ENCODE measurements at places on chromosomes 11 and 22.

DNA sequence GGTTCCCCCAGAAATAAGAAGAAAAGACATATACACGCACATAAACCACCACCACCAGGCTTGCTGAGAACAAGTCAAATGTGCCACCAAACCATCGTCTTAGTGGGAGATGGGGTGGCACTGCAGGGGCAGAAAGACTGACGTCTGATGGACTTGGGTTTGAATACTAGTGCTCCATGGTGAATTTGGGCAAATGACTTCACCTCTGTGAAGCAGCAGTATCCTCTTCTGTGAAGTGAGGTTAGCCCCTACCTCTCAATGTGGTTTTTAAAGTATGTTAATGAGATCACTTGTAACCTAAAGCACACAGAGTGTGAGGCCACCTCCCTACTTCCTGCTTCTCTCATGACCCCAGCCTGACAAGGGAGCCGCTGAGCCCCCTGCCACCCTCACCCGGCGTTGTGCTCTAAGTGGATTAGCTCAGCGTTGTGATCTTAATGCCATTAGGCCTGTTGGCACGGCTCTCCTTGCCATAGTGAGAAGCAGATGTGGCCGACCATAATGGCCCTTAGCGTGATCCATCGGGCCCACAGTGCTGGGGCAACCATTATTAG, 14.4 kb downstream of the ZBTB16 start:
- DNase-seq, result no peak

DNA sequence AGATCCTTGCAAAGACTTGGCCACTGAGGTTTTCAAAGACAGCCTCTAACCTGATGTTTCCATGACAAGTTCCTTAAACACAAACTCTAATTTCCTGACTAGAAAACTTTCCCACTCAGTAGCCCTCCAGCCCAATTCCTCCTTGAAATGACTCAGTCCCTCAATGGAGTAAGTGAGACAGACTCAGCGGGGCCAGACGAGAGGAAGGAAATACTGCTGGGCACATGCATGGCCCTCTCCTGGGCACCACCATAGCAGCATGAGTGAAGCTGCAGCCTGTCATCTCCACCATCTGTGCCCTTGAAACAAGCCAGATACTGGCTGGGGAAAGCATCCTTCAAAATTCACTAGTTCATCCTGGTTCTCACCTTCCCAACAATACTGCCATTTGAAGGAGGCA, 76.2 kb upstream of the GDPD4 start:
- DNase-seq, result no peak

GRCh38 chr11:71188886-71189767, 63.2 kb downstream of the SHANK2 start:
- no peak for DNase-seq

DNA sequence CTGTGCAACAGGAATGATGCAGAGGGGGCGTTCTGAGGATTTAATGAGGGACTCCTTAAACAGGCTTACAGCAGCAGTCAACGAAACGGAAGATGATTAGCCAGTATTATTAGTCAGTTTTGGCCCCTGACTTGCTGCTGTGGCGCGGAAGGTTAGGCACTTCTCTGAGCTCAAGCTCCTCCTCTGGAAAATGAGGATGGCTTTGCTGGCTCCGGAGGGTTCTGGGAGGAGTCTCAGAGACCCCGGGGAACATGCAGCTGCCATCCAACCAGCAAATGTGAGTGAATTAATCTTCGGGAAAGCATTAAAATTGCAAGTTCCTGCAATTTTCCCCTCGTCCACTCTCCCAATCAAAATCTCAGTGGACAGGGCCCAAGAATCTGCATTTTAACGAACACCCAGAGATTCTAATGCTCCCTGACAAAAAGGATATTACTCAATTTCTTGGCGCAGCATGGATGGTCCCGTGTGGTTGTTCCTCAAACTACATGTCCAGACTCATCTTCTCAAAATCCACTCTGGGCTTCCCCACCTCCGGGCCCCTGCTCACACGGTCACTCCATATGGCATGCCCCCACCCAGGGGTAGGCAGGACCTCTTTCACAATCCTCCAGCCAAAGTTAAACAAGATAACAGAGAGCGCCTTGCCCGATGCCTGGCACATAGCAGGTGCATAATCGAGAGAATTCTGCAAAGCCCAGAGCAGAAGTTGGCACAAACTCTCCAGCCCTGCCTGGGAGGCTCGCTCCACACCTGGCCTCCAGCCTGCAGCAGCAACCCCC, 6.4 kb downstream of the ELFN2 start:
- DNase-seq, result no peak

GRCh38 chr11:111367411-111368284, 11.4 kb downstream of the POU2AF1 start:
- no peak for DNase-seq

DNA sequence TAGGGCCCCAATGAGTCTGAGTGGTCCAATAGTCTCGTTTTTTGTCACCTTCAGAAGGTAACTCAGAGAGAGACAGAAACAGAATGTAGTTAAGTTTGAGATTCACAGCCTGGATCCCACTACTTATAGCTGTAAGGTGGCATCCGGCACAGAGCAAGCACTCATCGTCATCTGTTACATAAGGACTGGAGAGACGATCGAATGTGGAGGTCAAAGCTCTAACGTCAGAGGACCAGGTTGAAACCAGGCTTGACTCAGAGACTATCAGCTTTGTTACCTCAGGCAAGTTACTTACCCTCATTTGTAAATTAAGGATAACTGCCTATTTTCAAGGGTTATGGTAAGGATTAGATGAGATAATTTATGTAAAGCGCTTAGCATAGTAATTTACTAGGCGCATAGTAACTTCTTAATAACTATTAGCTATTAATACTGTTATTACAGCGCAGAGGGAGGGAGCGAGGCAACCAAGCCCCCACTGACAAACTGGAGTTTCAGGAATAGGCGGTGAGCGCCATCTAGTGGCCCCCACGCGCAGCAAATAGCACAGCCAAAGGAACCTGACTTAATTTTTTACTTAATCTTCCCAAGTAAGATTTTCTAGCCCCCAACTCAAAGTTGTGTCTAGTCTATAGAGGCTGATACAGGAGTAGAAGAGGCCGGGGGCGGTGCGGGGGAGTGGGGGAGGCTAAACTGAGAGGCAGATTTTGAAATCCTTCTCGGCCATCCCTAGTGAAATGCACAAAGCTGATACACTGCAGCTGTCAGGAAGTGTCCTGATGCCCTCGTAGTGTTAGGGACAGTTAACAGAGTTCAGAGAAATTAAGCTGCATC, 29.0 kb upstream of the API5 start:
- no peak for DNase-seq

DNA sequence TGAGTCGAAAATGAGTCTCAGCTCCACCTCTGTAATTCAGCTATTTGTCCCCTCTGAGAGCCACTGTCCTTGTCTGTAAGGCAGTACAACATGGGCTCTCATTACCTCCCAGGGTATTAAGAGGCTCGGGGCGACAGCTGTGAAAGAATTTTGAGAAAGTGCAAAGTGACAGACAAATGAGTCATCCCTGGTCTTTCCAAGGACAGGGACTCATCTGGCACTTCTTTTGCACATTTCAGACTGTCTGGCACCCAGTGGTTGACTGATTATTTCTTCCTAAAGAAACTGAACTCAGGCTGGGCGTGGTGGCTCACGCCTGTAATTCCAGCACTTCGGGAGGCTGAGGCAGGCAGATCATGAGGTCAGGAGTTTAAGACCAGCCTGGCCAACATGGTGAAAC, 62.1 kb upstream of the ARFGAP3 start:
- DNase-seq, result no peak

DNA sequence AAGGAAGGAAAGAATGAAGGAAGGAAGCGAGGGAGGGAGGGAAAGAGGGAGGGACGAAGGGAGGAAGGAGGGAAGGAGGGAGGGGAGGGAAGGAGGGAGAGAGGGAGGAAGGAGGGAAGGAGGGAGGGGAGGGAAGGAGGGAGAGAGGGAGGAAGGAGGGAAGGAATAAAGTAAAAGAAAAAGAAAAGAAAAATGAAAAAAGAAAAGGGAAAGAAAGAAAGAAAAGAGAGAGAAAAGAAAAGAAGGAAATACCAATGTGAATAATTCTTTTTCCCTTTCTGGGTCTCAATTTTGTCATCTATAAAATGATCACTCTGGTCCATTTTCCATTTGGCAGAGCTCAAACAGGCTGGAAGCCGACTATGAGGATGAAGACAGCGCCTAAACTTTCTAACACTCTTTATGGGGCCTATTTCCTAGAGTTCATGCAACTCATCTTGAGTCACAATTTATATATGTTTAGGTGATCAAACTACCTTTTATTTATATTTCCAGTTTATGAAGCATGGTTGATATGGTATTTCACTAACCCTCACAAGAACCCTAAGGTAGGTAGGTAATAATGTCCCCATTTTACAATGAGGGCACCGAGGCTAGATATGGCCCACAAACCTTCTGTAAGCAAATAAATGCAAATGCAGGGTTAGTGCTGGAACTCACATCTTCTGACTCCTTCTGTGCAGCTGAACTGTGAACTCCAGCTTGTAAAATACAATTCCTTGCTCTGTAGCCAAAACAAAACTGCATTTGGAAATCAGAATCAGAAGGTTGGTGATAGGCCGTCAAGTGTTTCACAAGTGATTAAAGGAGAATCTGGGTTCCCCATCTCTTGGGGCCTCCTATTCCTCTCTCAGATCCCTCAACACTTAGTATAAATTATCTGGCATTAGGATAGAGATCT, 434.3 kb downstream of the ETS1 start:
- DNase-seq, result no peak

- no peak for DNase-seq
Measured at GRCh38 chr11:110772863-110773262, 60.6 kb upstream of the ARHGAP20 start.

- DNase-seq, result peak; percentile 71
Measured at GRCh38 chr11:14414470-14415461, 55.8 kb upstream of the RRAS2 start.

DNA sequence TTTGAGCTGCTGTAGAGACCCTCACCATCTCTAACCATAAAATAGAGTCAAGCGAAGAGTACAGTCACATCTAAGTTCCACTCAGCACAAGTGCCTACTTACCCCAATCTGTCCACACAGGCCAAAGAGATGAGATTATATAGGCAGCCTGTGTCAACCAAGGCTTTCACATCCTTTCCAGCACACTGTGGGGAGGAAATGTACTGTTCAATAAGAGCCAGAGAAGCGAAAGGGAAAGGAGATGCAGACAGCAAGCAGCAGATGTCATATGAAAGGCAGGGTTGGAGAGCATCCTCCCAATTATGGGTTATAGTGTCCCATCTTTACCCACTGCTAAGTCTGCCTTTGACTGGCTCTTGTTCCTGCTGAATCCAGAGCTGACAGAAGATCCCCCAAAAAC, 16.4 kb downstream of the NRIP3 start:
- no peak for DNase-seq

GRCh38 chr22:40673017-40673416, 6.3 kb upstream of the MCHR1 start:
- no peak for DNase-seq

DNA sequence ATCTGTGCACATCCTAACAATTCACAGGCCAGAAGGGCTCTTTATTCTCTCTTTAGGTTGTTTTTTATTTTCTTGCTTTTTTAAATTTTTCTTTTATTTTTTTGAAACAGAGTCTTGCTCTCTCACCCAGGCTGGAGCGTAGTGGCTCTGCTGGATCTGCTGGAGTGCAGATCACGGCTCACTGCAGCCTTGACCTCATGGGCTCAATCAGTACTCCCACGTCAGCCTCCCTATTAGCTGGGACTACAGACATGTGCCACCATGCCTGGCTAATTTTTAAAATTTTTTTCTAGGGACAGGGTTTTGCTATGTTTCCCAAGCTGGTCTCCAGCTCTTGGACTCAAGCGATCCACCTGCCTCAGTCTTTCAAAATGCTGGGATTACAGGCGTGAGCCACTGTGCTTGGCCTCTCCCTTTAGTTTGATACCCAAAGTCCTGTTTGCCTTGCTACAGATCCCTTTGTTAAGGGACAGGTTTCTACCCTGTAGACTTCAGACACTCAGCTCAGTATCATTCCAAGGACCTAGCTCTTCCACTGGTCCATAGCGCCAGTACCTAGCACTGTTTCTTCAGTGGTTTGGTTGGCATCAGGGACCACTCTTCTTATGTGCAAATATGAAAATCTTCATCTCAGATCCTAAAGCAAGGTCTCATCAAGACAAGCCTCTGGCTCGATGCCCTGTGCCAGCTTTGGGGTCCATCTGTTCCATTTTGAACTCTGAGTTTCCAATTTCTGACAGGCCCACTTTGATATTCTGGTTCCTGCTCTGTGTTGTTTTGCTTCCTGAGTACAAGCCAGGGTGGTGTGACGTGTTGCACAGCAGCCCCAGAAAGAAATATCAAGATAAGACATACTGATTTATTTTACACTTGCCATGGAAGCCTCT, 211.7 kb downstream of the FAT3 start:
- DNase-seq, result no peak

GRCh38 chr11:100759106-100759505, 72.0 kb downstream of the ARHGAP42 start:
- DNase-seq, result no peak

GRCh38 chr22:24181088-24181995, at the start of gene SUSD2:
Gene SUSD2 (plus strand): TSS chr22:24181487. CDS start chr22:24181520, 33 bp downstream.
- no peak for DNase-seq

- no peak for DNase-seq
Measured at GRCh38 chr11:35893796-35894475, 49.9 kb upstream of the LDLRAD3 start.

Measured in central memory CD8-positive, alpha-beta T cell (primary cell).